NCI-H1092 (cell line): ENCODE measurements at places on chromosomes 2 and 18.
A peak's percentile ranks its signal among the peaks of the same experiment; 100 is the strongest.

DNA sequence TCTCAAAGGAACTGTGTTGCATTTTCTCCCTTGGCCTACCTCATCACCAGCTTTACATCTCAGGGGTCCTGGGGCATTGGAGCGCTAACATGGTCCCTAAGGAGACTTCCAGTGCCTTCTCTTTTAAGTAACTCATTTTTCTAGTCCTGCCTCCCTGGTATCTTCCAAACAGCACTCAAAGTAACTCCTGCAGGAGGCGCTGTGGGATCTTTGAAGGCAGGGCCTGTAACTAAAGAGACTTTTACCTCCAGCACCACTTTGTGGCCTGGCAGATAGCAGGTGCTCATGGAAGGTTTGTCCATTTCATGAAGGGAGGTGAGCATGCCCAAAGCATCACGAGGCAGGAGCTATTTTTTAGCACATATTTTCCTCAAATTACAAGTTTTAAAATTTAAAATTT, 411.0 kb upstream of the GYPC start:
- DNase-seq: peak; percentile 3

DNA sequence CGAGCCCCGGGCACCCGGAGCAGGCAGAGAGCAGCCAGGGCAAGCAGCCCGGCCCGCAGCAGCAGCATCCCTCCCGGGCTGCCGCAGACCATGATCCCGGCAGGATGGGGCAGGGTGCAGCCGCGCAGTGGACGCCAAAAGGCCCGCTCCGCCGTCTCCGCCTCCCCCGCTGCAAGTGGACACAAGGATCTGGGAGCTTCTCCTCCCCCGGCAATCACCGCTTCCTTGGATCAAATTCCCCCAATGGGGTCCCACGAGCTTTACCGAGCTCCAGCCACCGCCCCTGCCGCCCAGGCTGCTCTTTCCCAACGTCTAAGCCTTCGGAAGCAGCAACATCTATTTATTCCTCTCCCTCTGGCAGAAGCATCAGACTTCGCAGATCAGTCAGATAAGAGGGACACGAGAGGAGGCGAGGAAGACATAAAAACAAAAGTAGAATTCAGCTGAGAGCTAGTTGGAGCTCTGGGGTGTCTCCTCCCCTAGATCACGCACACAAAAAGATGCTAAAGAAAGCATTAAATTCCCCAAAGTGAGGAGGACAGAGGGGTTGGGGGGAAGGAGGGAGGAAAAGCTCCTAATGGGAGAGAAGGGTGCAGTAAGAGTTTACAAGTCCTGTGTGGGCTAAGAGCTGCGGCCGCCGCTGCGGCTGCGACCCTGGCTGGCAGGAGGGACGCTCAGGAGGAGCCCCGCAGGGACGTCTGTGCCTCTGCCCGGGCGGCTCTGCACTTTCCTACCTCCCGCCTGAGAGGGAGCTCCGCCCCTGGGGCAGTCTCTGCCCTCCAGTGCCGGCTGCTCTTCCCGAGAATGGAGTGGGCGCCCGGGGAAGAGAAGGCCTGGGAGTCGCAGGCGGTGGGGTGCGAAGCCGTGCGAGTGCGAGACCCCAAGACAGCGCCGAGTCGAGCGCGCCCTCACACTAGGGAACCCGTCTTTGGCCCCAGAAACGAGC, at the start of gene FRZB:
Gene FRZB (minus strand): TSS at position 177 of the 946 bp plus-strand sequence. CDS start 85 bp downstream, at position 92.
- DNase-seq: peak; percentile 8

- no peak for DNase-seq
These were observed 5.4 kb downstream of the ACTR3 start for GRCh38 chr2:113895301-113895700.

GRCh38 chr2:23826771-23827170, 100.2 kb downstream of the ATAD2B start:
- DNase-seq: no peak

GRCh38 chr18:75070625-75071483, 138.1 kb downstream of the PTGR3 start:
- DNase-seq: peak; percentile 23

DNA sequence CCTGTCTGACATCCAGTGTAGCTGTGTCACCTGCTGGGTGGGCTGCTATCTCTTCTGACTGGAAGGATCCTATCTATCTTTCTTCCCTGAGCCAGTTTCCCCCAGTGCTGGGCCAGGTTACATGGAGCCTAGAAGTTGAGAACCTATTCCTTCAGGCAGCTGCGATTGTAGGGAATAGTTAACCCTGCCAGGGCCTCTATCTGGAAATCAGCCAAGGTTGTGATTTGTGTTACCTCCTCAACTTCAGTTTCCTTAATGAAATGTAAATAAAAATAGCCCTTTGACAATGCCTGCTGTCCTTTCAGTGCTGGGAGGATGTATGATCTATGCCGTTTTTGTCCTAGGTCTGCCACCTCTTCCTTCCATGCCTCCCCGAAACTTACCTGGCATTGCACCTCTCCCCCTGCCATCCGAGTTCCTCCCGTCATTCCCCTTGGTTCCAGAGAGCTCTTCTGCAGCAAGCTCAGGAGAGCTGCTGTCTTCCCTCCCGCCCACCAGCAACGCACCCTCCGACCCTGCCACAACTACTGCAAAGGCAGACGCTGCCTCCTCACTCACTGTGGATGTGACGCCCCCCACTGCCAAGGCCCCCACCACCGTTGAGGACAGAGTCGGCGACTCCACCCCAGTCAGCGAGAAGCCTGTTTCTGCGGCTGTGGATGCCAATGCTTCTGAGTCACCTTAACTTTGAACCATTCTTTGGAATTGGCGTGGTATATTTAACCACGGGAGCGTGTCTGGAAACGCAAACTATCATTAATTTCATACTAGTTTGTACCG, 36.6 kb downstream of the GORASP2 start:
- no peak for DNase-seq

DNA sequence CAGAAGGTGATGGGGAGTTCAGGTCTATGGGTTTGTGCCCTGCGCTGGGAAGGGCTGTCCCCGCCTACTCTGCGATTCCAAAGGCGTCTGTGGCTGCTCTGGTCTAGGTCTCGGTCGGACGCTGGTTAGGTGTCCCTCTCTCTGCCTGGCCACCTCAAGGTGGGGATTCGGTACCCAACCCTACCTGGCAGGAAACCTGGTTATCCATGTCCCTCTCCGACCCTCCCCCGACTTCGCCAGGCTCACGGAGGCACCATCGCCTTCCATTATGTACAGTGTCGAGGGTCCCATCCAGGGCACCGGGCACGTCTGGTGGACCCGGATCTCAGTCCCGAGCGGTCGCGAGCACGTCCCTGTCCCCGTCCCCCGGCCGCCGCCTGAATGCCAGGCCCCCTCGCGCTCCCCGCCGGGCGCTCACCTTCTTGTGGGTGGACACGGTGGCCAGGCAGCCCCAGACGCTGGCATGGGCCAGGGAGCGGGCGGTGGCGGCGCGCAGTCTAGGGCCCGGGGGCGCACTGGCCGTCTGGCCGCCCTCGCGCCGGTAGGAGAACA, 628 bp downstream of the CREG2 start:
- DNase-seq: no peak

DNA sequence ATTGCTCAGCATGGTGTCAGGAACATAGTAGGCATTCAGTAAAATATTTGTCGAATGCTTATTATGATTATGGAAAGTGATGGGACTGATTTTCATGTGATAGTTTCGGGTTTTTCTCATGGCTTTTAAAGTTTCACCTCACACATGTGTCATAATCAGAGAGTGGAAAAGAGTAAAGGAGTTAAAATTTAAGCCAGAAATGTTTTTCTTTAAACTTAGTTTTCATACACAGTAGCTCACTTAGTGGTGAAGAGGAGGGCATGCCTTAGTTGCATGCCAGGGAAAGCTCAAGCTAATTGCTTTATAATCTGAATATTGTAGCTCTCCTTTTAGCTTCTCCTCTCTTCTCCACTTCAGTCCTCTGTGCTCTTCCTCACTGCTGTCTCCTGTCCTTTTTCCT, 38.0 kb downstream of the EHBP1 start:
- DNase-seq: no peak

- DNase-seq: no peak
These were observed 37.0 kb downstream of the PIK3C3 start for GRCh38 chr18:41992066-41992465.

GRCh38 chr2:200668478-200668877, 82.7 kb downstream of the AOX1 start:
- DNase-seq: no peak

DNA sequence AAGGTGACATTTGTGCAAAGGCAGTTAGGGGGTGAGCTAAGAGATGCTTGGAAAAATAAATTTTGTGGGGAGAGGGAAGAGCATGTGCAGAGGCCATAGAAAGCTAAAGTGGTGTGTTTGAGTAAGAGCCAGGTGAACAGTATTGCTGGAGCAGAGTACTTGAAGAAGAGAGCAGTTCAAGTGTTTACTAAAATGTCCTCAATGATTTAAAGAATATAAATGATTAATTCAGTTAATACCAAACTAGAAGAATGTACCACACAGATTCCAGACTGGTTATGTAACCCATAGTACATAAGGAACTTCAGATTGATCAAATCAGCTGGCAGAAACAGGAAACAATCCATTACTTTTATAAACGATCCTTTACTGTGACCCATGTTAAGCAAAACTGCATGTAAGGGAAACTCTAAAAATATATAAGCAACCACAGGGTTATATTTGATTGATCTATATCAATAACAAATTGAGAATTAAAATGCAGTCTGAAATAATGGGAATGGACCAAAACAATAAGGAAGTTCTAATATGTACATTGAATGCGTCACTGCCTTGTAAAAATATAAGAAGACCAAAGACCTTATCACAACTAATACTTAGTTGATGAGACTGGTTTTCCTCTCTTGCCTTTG, 76.9 kb downstream of the LDAH start:
- DNase-seq: no peak

- DNase-seq: no peak
These were observed 46.6 kb upstream of the SERTAD2 start for GRCh38 chr2:64700133-64700809.

DNA sequence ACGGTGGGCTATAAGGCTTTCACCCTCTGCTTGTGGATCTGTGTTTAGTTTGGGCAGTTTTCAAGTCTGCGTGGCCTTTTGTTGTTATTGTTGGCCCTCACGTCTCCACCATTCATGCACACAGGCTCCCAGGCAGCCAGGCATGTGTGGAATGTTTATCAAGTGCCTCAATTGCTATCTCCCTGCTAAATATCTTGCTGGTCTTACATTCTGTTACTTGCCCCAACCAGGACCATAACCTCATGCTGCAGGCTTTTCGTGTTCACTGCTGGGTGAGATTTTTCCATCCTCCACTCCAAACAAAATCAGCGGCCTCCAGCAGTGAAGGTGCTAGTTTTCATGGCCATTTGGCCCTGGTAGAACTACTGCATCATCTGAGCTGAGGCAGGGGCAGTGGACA, 63.0 kb upstream of the DSC1 start:
- DNase-seq: no peak

- DNase-seq: no peak
These were observed 257.3 kb downstream of the MYCN start for GRCh38 chr2:16197504-16198147.

GRCh38 chr2:110904116-110904778, 171.9 kb downstream of the ACOXL start:
- DNase-seq: no peak

DNA sequence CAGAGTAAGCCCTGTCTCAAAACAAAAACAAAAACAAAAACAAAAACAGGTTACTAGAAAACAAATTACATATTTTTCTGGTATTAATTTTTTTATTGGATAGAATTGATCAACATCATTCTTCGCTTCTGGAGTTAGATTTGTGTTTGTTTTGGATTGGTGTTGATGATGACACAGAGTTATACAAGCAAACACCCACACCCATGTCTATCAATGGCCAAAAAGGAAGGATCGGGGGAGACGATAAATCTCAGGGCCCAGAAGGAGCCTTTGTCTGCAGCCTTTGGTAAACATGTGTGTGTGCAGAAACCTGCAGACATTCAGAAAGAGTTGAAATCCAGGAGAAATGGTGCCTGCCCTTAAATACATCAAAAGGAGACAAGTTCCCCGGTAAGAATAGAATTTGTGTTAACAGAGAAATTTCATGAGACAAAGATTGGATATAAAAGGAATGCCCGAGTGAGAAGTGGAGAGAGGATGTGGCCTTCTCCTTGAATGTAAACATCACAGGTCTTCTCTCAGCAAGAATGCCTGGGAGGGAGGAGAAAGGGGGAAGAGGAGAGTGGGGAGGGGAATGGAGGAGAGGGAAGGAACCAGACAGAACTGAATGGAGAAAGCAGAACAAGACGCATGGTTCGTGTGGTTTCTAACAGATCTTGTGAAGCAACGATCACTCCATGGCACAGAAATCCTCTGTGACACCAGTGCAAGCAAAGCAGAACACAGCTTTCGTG, 40.4 kb upstream of the TMEM178A start:
- DNase-seq: no peak

GRCh38 chr2:125455110-125455509, 1200.8 kb upstream of the GYPC start:
- DNase-seq: no peak

GRCh38 chr2:30147196-30147714, 448 bp downstream of the YPEL5 start:
- DNase-seq: no peak

DNA sequence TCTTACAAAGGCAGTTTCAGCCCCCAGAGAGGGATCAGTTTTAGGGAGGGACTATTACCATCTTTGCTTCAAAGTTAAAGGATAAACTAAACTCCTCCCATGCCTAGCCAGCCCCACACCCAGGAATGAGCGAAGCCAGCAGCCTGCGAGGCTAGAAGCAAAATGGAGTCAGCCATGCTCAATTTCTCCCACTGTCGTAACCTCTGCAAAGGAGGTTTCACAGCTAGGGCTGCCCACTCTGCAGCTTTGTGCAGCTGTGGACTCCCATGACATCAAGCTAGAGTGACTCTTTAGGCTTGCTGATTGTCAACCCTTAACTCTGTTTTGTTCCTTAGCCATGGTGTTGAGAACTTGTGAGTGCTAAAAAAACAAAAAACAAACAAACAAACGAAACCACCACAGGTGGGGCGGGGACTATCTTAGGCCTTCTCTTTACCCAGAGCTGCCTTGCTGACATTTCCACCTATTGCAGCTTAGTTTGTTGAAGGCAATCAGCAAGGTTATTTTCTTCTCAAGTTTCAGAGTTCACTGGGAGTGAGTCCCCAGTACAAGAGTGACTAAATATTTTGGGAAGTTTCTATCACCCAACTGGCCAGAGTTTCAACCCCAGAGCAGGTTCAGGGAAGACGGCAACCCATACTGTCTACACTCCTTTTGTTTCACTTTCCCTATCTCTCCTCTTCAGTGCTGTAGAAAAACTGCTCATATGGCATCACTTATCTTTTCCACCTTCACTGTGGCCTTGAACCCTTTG, 592.1 kb downstream of the XIRP2 start:
- DNase-seq: no peak
